Glutamatergic neuron (in vitro differentiated cells): ENCODE measurements at places on chromosomes 5 and 9.
A peak's percentile ranks its signal among the peaks of the same experiment; 100 is the strongest.

GRCh38 chr5:62534461-62535236 is 44.0 kb upstream of the LRRC70 start:
- no peak overlapping the region for H3K27ac ChIP-seq
- no peak overlapping the region for H3K4me3 ChIP-seq
- H3K4me1 ChIP-seq: peaks cover 10% of the 10 kb centered on the region
- DNase-seq: no peak
- H3K27me3 ChIP-seq: no peaks in the 10 kb centered on the region
- H3K36me3 ChIP-seq: peaks cover 4% of the 10 kb centered on the region

GRCh38 chr5:94522117-94522516 is 96.3 kb downstream of the KIAA0825 start:
- H3K36me3 ChIP-seq: no peaks in the 10 kb centered on the region
- H3K27ac ChIP-seq: no peak overlapping the region
- H3K4me1 ChIP-seq: no peaks in the 10 kb centered on the region
- DNase-seq: no peak
- H3K4me3 ChIP-seq: no peak overlapping the region

GRCh38 chr5:118789366-118789765 is 199.0 kb downstream of the DTWD2 start:
- H3K4me1 ChIP-seq: peaks cover 2% of the 10 kb centered on the region
- H3K36me3 ChIP-seq: no peaks in the 10 kb centered on the region
- H3K27ac ChIP-seq: no peak overlapping the region
- no peak for DNase-seq
- no peaks in the 10 kb centered on the region for H3K27me3 ChIP-seq

DNA sequence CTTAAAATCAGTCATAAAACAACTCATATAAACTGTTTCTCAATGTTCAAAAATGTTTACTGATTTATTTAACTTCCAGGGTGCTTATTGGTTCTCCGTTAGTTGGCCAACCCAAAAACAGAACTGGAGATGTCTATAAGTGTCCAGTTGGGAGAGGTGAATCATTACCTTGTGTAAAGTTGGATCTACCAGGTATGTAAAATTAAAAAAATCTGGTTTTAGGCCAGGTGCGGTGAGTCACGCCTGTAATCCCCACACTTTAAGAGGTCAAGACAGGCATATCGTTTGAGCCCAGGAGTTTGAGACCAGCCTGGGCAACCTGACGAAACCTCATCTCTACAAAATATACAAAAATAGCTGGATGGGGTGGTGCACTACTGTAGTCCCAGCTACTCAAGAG is 73.7 kb downstream of the ITGA1 start:
- DNase-seq: no peak
- no peak overlapping the region for H3K4me3 ChIP-seq
- H3K27ac ChIP-seq: no peak overlapping the region
- no peaks in the 10 kb centered on the region for H3K4me1 ChIP-seq
- H3K36me3 ChIP-seq: no peaks in the 10 kb centered on the region

DNA sequence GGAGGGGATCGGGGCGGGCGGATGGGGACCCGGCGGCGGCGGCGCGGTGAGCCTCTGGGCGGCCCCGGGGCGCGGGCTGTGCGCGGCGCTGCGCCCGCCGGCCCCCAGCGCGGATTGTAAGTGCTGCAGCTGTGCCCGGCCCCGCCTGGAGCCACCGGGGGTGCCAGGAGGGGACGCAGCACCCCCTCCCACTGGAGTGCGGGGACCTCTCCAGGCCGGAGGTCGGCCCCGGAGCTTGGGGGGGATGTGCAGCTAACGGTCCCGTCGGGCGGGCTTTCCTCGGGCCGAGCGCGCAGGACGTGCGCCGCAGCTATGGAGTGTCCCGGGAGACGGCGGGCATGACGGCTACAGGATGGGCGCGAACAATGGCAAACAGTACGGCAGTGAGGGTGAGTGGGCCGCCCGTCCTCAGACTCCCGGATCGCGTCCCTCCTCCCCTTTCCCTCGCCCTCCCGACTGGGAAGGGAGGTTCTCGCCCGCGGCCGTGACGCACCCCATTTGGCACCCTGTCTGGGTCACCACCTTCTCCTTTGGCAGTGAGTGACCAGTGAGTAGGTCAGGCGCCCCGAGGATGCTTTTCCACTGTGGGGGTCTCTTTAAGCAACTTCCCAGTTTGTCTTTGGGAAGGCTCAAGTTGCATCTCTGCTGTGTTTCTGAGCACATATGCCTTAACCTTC is 483 bp downstream of the FBXL7 start:
- peak overlapping the region; percentile 96 for H3K4me3 ChIP-seq
- peak; percentile 69 for DNase-seq
- peak overlapping the region; percentile 90 for H3K27ac ChIP-seq
- peaks cover 28% of the 10 kb centered on the region for H3K4me1 ChIP-seq

- H3K36me3 ChIP-seq: no peaks in the 10 kb centered on the region
- no peak for DNase-seq
- peaks cover 30% of the 10 kb centered on the region for H3K4me1 ChIP-seq
- no peak overlapping the region for H3K27ac ChIP-seq
These were observed 33.4 kb downstream of the ARHGAP26 start for GRCh38 chr5:142803428-142804125.

DNA sequence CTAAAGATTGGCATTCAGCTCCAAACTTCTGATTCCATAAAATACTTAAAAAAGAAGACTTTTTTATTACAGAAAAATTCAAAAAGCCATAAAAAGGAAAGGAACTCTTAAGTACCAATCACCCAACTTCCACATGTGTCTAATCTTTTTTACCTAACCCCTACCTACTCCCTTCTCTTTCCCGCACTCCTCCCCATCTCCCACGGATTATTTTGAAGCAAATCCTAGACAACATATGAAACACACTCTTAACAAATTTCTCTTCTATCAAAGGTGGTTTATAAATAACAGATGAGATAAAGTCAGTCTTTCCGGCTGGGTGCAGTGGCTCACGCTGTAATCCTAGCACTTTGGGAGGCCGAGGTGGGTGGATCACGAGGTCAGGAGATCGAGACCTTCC is 5.9 kb upstream of the DENND4C start:
- DNase-seq: no peak
- H3K4me1 ChIP-seq: peaks cover 3% of the 10 kb centered on the region
- H3K4me3 ChIP-seq: no peak overlapping the region
- no peak overlapping the region for H3K27ac ChIP-seq
- H3K36me3 ChIP-seq: no peaks in the 10 kb centered on the region
- peaks cover 1% of the 10 kb centered on the region for H3K27me3 ChIP-seq

GRCh38 chr5:88081877-88082276 is 186.8 kb downstream of the TMEM161B start:
- no peaks in the 10 kb centered on the region for H3K27me3 ChIP-seq
- no peak overlapping the region for H3K27ac ChIP-seq
- peaks cover 4% of the 10 kb centered on the region for H3K36me3 ChIP-seq
- no peak overlapping the region for H3K4me3 ChIP-seq

- peaks cover 25% of the 10 kb centered on the region for H3K4me1 ChIP-seq
- H3K36me3 ChIP-seq: peaks cover 8% of the 10 kb centered on the region
- DNase-seq: no peak
- no peak overlapping the region for H3K4me3 ChIP-seq
These were observed 59.6 kb downstream of the RAI14 start for GRCh38 chr5:34715711-34716110.

- no peak overlapping the region for H3K4me3 ChIP-seq
- H3K4me1 ChIP-seq: peaks cover 3% of the 10 kb centered on the region
- DNase-seq: no peak
- no peaks in the 10 kb centered on the region for H3K27me3 ChIP-seq
- no peaks in the 10 kb centered on the region for H3K36me3 ChIP-seq
- H3K27ac ChIP-seq: no peak overlapping the region
These were observed 86.4 kb downstream of the GALNT10 start for GRCh38 chr5:154276973-154277331.

GRCh38 chr5:109105631-109106267 is 304.0 kb downstream of the PJA2 start:
- H3K36me3 ChIP-seq: no peaks in the 10 kb centered on the region
- DNase-seq: no peak
- no peak overlapping the region for H3K27ac ChIP-seq

DNA sequence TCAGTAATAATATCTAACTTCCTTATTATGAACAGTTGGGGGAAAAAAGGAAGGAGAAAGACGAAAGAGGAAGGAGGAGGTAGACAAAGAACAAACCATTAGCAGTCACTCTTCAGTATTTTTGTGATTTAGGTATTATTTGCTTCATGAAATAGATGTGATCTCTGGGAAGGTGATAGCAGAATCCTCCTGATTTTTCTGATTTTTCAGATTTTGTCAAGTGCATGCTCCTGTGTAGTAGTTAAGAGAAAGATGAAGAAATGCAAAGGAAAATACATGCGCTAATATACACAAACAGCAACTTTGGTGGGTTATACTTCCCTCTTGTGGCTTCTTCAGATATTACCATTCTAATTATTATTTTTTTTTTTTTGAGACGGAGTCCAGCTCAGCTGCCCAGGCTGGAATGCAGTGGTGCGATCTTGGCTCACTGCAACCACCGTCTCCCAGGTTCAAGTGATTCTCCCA is 31.6 kb downstream of the LMNB1 start:
- no peaks in the 10 kb centered on the region for H3K27me3 ChIP-seq
- H3K27ac ChIP-seq: no peak overlapping the region
- no peaks in the 10 kb centered on the region for H3K36me3 ChIP-seq

DNA sequence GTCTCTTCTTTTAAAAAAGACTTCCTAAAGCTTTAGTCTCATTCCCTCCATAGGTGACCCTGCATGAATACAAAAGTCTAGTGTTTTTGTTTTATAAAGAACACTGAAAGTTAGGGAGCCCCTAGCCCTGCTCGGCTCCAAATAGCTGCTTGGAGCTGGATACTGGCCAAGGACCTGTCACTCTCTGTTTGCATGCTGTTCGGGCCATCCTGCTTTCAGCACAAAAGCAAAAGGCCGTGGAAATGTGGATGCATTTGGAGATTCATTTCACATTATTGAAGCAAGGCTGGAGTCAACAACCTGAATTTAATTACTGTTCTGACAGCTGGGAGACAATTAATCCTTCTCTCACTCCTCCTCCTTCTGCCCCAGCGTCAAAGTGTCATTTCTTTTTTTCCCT is 151.7 kb upstream of the NMUR2 start:
- H3K36me3 ChIP-seq: no peaks in the 10 kb centered on the region
- H3K27ac ChIP-seq: no peak overlapping the region
- peaks cover 1% of the 10 kb centered on the region for H3K27me3 ChIP-seq
- DNase-seq: no peak

GRCh38 chr9:95433096-95433819 is 83.5 kb downstream of the PTCH1 start:
- H3K27ac ChIP-seq: no peak overlapping the region
- peaks cover 3% of the 10 kb centered on the region for H3K4me1 ChIP-seq
- peaks cover 2% of the 10 kb centered on the region for H3K27me3 ChIP-seq
- DNase-seq: no peak
- H3K36me3 ChIP-seq: peaks cover 25% of the 10 kb centered on the region
- no peak overlapping the region for H3K4me3 ChIP-seq

GRCh38 chr5:67451640-67452279 is 255.2 kb upstream of the CD180 start:
- no peaks in the 10 kb centered on the region for H3K27me3 ChIP-seq
- DNase-seq: no peak
- no peak overlapping the region for H3K4me3 ChIP-seq
- H3K27ac ChIP-seq: no peak overlapping the region
- H3K4me1 ChIP-seq: no peaks in the 10 kb centered on the region

DNA sequence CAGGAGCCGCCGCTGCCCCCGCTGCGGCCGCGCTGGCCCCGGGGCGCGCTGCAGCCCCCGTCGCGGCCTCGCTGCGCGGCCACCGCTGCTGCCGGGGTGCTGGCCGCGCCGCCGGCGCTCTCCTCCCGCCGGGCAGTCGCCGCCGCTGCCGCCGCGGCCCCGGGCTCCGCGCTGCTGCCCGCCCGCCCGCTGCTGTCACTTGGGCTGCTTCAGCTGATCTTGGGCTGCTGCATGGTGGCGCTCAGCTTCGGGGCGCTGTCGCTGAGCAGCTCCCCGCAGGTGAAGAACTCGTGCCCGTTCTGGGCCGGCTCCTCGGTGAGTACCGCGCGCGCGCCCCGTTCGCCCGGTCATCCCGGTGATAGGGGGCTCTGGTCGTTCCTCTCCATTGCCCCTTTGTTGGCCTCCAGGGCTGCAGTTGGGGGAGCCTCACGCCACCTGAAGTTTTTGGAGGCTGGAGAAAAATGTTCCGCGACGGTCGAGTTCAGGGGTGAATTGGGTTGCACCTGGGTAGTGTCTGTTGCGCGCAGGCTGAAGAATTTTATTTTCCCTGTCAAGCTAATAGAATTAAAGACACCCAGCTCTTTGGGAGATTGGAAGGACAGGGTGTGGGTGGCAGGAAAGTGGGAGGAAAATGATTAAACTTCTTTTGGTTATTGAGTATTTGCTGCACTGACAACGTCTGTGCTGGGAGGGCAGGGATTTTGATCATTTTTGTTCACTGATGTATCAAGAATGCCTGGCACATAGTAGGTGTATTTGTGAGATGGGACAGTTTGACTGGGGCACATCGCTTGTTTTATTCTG is 596 bp downstream of the ENTREP1 start:
- H3K4me1 ChIP-seq: no peaks in the 10 kb centered on the region
- no peak overlapping the region for H3K27ac ChIP-seq
- peaks cover 14% of the 10 kb centered on the region for H3K27me3 ChIP-seq
- no peaks in the 10 kb centered on the region for H3K36me3 ChIP-seq

DNA sequence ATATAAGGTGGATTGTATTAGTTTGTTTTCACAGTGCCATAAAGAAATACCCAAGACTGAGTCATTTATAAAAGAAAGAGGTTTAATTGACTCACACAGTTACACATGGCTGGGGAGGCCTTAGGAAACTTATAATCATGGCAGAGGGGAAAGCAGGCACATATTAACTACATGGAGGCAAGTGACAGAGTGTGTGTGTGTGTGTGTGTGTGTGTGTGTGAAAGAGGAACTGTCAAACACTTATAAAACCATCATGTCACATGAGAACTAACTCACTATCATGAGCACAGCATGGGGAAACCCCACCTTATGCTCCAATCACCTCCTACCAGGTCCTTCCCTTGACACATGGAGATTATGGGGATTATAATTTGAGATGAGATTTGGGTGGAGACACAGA is 118.6 kb downstream of the SPEF2 start:
- no peaks in the 10 kb centered on the region for H3K36me3 ChIP-seq
- H3K27me3 ChIP-seq: peaks cover 2% of the 10 kb centered on the region
- no peaks in the 10 kb centered on the region for H3K4me1 ChIP-seq
- H3K27ac ChIP-seq: no peak overlapping the region
- no peak overlapping the region for H3K4me3 ChIP-seq

DNA sequence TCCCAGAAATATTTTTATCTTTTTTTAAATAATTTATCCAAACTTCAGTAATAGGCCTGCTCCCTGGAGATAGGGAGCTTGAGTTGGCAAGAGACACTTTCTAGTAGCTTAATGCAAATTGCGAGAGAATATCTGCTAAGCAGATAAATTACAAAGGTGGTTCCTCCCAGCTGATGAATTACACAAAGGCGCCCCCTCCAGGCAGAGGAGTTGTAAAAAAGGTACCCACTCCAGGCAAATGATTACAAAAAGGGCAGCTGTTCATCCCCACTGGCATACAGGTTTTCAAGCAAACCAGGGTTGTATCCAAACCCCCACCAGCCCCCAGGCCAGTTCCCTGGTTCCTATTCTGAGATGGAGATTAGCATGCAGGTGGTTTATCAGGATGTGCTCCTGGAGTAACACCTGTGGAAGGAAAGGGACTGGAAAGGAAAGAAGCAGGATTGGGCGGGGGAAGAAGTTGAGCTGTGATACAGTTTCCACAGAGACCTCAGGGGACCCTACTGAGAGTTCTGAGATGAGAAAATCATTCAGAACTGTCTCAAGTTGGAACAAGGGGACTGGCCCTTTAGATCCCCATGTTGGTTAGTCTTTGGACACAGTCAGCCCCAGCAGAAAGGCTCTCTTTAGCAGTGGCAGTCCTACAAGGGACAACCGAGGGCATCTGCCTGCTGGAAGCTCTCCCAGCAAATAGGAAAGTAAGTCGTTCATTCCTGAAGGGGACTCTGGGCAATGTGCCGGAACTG is 25.5 kb downstream of the ESM1 start:
- no peaks in the 10 kb centered on the region for H3K36me3 ChIP-seq
- peak; percentile 32 for DNase-seq
- H3K27ac ChIP-seq: no peak overlapping the region
- H3K4me3 ChIP-seq: no peak overlapping the region
